ENCODE measurements at places on chromosomes 4 and X. TPM values are rescaled to one million over a fixed set of nuclear protein-coding genes. Genes with fewer than 3 reads are reported as not detected.

- no peak overlapping the region for H3K4me3 ChIP-seq
- H3K27ac ChIP-seq = no peak overlapping the region
- H3K27me3 ChIP-seq = no peaks in the 10 kb centered on the region
- no peaks in the 10 kb centered on the region for H3K36me3 ChIP-seq
Measured at GRCh38 chr4:128709268-128709667, 100.2 kb upstream of the JADE1 start.

DNA sequence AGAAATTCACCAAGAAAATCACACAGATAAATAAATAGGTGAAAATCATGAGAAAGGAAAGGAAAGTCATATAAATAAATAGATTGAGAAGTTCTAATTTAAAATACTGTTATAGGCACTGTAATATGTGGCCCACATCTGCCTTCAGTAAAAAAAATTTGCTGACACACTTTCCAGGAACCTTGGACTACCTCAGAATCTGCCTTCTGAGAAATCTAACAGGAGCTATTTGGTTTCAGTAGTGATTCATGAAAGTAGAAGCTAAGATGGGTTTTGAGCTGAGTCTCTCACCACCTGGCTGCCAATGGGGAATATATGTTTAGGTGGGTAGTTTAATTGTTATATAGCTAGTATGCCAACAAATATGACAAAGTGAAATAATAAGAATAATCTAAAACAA, 810.0 kb downstream of the RAB28 start:
- no peaks in the 10 kb centered on the region for H3K4me1 ChIP-seq
- H3K4me3 ChIP-seq = no peak overlapping the region
- H3K36me3 ChIP-seq = no peaks in the 10 kb centered on the region
- H3K27ac ChIP-seq = no peak overlapping the region

DNA sequence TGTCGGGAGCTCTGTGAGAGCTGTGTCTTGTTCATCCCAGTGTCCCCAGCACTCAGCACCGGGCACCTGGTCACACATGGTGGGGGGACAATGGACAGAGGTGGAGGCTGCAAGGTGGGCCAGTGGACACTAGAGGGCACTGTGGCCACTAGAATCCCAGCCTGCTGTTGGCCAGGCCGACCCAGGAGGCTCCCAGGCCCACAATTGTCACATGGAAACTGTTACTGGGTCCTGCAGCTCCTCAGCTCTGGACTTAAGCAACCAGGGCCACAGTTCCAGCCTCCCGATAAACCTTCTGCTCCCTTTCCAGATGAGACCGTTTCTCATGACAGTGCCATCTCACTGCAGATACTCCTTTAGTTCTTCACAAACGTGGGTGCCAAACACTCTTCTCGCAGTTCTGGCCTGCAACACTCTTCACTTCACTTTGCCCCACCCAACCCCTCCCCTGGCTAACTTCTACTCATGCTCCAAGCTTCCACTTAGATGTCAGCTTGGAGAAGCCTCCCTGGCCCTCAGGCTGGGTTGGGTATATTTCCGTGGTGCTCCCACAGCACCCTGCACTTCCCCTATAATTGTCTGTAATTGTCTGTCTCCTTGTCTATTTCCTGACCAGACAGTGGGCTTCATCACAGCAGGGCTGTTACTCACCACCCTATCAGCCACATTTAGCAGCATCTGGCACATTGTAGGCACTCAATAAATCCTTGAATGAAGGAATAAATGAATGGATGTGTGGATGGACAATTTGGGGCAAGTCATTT, 3.5 kb upstream of the IQSEC2 start:
- H3K36me3 ChIP-seq = no peaks in the 10 kb centered on the region
- no peak overlapping the region for H3K4me3 ChIP-seq
- H3K27me3 ChIP-seq = no peaks in the 10 kb centered on the region
- H3K4me1 ChIP-seq = peaks cover 38% of the 10 kb centered on the region
- DNase-seq = peak; percentile 18

PNCK gene
- total RNA-seq = 0.70 TPM

CENPVL1 gene
- total RNA-seq = not detected

DGKK gene
- not detected for total RNA-seq

Data from CD4-positive, alpha-beta T cell (primary cell).